ENCODE measurements at places on chromosomes 16 and 17.

- no peak for DNase-seq
Measured at GRCh38 chr16:8641671-8642070, 20.2 kb downstream of the METTL22 start.

DNA sequence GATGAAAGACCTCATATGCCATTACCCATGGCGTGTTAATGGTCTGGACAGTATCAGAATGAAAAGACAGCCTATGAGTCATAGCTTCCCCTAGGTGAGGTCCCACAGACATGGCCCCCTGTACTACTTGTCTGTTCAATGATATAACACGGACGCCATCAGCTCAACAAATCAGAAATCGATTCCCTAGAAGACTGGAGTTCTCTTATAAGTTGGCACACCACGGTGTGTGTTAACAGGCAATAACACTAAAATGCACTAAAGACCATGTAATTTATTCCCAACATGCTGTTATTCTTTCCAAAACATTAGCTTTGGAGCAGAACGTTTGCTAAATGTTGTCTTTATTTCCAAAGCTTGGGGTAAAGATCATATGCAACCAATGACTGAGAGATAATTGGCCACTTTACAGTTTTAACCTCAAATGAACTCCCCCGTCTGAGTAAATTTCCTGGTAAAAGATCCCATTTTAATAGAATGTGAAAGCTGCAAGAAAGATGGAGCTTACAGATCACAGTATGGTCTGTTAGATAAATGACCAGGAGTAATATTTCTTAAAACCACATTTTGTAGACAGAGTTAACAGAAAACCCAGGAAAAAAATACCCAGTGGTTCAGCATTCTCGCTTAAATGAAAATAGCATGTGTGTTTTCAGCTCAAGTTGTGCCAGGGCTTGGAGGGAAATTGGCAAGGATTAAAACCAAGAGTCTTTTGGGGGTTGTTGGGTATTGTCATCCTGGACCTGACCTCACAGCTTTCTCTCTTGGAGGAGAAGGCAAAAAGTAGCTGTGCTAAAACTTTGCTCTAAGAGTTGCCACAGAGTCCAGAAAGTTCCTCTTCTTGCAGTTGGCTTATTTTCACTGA lies 65.9 kb downstream of the PCTP start:
- DNase-seq: no peak

- DNase-seq: no peak
Measured at GRCh38 chr16:86558355-86559193, 3.5 kb upstream of the MTHFSD start.

GRCh38 chr16:86319585-86320236 lies 190.6 kb upstream of the FOXF1 start:
- DNase-seq: no peak

- peak; percentile 97 for DNase-seq
Measured at GRCh38 chr17:693791-694638, 20.6 kb downstream of the VPS53 start.

DNA sequence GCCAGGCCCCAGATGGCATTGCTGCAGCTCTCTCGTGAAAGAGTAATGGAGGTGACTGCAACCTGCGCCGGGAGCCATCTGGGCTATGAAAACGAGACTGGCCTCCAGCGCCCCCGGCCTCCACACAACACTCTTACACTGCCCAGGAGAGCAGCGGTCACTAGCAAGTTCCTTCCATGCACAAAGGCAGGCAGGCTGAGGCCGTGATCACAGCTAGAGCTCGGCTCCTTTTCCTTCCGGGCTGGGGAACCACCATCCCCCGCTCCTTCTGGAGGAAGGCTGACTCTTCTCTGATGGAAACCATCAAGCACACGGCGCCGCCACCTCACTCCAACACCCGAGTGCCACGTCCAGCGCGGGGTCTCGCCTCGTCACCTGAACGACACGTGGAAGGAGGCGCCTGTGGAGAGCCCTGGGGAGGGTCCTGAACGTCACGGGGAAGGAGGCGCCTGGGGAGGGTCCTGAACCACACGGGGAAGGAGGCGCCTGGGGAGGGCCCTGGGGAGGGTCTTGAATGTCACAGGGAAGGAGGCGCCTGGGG lies 61.9 kb downstream of the KLHDC4 start:
- no peak for DNase-seq

GRCh38 chr17:32814836-32815235 lies 62.1 kb downstream of the MYO1D start:
- DNase-seq: no peak

DNA sequence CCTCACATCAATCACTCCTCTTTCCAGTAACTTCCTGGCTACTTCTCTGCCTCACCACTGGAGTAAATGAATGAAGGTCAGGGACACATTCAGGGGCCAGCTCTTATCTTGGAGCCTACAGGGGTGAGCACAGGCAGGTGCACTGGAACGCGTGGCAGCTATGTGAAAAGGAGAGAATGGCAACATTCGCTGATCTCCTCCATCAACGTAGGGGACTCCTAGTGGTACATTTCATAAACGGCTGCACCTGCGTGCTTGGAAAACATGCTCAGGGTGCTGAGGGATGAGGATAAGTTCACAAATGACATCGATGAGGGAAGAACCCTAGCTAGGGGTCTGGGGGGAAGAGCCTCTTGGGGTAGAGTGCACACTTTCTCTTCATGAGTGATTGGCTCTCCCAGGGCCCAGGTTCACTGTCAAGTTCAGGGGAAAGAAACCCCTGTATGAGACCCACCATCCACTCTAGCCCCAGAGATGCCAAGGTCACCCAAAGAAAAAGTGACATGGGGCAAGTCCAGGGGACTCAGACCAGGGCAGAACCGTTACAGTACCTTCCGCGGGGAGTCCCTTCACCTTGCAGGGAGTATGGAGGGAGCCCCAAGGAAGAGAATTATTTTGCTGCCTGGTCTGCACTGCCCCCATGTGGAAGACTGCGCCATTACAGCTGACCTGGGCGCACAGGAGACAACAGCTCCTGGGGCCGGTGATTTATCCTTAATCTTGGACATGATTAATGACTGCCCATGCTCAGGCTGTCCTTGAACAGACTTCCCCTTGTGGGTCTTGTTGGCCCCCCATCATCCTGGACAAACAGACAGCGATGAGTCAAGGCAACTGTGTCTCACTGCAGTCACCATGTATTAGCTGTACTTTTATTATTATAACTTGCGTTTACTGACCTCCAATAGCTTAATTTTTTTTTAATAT lies 30.1 kb downstream of the VAC14 start:
- DNase-seq: no peak

- DNase-seq: no peak
Measured at GRCh38 chr17:33962857-33963655, 292.0 kb upstream of the CCL2 start.

DNA sequence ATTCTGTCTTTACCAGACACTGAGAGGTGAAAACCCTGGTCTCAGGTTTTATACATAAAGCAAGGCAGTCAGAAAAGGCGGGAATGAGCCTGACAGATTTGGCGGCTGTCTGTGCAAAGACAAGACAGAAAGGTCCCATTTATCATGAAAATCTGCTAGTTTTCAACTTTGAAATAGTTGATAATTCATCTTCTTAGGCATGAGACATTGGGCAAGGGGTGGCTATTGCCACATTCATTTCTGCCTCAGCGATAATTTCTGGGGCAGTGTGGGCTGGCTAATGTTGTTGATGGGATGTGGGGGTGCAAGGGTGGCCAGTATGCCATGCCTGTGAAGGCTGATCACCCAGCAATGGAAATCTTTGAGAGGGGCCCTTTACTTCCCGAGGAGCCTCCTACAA lies 173.8 kb upstream of the RPH3AL start:
- DNase-seq: no peak

DNA sequence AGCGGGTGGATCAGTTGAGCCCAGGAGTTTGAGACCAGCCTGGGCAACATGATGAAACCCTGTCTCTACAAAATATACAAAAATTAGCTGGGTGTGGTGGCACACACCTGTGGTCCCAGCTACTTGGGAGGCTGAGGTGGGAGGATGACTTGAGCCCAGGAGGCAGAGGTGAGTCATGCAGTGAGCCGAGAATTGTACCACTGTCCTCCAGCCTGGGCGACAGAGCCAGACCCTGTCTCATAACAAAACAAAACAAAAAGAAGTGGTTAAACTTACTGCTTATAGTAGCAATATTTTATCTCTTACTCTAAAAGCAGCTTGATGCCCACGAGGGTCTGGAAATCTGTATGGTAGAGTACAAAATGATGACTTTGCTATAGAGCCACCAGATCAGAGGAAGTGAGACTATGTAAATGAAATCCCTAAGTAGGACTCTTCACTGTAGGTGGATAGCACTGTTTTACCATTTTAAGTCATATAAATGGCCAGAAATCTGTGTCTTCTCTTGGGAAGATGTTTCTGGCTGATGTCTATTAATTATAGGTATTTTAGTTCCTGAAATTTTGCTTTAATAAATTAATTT lies 60.4 kb upstream of the MRC2 start:
- no peak for DNase-seq

DNA sequence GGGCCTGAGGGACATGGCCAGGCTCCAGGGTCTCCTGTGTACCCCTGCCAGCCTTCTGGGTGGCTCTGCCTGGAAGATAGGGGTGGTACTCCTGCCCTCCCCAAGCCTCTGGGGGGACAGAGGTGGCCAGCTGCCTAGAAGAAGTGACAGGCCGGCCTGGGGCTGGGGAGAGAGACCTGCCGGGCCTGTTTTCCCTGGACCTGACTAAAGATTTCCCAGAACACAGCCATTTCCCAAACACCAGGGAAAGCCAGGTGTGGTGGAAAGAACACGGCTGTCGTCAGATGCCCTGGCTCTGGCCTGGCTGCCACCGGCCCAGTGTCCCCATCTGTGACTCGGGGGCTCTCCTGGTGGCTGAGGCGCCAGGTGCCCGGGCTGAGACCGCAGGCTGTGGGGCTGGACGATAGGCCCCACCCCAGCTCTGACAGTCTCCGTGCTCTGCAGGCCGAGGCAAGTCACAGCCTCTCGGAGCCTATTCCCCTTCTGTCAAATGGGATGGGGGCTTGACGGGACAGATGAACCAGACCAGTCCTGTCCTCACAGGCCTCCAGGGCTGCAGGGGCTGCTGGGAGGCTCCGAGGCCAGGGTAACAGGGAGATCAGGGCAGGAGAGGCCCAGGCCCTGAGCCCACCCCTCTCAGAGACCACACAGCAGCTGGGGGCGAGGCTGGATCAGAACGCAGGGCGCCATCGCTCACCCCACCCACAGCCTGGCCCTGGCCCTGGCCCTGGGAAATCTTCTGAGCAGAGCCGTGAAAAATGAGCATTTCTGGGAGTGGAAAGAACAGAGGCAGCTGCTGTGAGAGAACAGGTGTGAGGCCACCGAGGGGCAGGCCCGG lies 33.1 kb downstream of the CTU2 start:
- no peak for DNase-seq

- no peak for DNase-seq
Measured at GRCh38 chr17:27570578-27570914, 60.4 kb upstream of the LGALS9 start.

DNA sequence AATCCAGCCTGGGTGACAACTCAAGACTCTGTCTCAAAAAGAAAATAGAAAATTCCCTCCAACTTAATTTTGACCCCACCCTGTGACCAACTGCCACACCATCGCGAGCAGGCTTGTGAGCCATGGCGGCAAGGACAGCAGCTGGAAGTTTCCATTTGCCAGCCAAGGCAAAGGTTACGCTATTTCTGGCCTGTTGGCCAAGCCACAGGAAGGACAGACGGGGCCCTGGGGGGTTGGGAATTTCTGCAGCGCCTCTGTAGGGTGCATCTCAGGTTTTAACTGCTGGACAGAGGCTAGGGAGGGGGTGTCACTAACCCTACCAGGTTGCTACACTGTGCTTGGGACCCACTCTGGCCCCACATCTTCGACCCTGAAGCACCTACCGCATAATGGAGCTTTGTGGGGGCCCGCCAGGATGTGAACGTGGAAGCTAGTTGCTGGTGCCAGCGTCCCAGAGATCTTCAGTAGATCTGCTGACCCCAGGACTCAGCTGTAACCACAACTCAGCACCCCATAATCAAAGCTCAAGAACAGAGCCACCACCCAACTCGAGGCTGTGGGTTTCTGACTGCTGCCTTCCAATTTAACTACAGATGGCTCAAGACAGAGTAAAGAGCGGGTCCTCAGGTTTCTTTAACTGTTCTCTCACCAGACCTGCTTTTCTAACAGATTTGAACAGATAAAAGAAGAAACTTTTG lies 10.9 kb downstream of the KIFC3 start:
- no peak for DNase-seq

DNA sequence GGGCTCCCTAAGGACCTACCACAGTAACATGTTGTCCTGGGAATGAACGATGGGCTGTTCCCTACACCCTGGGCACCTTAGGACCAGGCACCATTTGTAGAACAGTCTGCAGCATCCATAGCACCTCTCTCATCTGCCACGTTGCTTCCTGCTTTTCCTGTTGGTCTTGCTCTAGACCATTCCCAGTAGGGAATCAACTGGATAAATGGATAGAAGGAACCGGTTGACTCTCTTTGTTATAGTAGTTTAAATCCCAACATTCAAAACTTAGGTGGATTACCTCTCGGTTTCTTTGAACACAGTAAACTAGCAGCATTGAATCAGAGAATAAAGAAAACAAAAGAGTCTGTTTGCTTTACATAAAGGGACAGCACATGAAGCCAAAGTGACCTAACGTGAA lies 159.1 kb downstream of the HS3ST3B1 start:
- DNase-seq: no peak

DNA sequence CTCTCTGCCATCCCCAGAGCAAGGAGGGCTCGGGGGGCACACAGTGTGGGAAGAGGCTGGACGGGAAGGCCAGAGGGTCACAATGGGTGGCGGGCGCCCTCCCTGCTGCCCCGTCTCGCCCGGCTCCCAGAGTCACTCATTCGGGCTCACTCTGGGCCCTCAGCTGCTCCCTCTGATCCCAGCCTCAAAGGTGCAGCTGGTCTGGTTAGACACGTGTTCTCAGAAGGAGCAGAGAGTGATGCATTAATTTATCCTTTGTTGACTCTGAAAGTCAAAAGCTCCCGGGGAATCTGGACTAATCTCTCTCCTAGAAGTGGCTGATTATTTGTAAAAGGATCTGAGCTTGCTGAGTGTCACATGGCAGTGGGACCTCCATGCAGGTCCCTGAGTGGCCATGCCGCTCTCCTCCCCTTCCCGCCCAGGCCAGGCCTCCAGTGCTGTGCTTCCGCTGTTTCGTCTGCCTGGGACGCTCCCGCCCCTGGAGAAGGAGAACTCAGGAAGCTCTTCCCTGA lies 87.5 kb downstream of the SEC14L1 start:
- no peak for DNase-seq

GRCh38 chr16:70398177-70398743 lies 40.6 kb downstream of the ST3GAL2 start:
- DNase-seq: no peak

GRCh38 chr17:43368740-43369506 lies 29.9 kb upstream of the ARL4D start:
- DNase-seq: no peak

- DNase-seq: no peak
Measured at GRCh38 chr16:5965321-5965720, 867.7 kb upstream of the EEF2KMT start.

- no peak for DNase-seq
Measured at GRCh38 chr16:15610369-15610871, 32.5 kb downstream of the MARF1 start.

All from AG04450 (cell line).